Fibroblast of skin of right quadriceps (primary cell): ENCODE measurements at places on chromosomes 6 and 20.

- DNase-seq = no peak
Observed at GRCh38 chr20:1499528-1500420, 8.6 kb upstream of the SIRPB2 start.

DNA sequence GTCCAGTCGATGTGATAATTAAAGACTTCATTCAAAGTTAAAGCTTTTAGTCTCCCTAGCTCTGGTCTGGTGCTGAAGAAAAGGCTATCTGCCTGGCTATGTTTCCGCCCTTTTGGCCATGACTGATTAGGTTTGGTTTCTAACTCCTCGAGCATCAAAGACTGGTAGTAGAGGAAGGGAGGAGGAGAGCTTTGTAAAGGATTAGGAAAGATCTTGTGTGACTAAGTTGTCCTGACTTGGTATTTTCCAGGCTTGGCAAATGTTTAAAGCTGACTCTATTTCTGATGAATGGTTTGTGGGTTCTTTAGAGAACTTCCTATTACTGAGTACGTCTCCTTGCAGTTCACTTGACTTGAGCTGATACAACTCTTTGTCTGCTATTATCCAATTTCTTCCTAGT, 312.9 kb downstream of the GJA1 start:
- peak; percentile 55 for DNase-seq

- DNase-seq = peak; percentile 79
Observed at GRCh38 chr6:157981395-157982101, at the start of gene SYNJ2. Gene SYNJ2 (plus strand): TSS chr6:157981863. CDS start chr6:157981962, 99 bp downstream.

DNA sequence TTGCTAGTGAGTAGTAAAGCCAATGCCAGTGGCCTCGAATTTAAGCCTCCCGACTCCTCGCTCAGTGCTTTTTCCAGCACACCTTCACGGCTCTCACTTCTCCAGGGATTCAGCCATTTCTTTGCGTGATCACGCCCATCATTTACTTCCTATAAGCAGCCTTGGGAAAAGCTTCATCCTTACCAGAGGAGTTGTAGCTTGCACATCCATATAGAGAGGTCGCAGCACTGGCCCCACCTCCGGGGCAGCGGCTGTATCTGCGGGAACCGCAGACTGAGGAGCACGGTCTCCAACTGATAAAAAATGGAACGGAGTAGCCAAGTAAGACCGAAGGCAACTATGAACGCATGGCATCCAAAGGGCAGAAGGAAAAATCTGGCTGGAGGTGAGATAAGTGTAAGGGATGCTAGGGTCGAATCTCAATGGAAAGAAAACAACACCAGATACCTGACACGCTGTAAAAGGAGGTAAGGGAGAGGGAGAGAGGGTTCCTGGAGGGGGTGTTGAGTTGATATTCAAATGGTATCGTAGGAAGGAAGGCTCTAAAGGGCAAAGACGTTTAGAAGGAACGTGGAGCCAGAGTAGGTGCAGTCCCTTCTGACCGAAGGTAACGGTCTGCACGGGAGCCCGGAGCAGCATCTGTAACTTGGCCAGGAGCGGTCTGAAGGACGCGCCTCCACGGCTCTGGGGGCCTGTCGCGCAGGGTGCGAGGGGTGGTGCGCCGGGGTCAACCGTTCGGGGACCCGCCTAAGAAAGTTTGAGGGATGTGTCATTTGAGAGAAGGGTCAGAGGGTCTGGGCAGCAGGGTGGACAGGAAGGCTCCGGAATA, 640 bp downstream of the NFS1 start:
- no peak for DNase-seq

GRCh38 chr6:78559056-78559455, 308.3 kb upstream of the IRAK1BP1 start:
- no peak for DNase-seq

DNA sequence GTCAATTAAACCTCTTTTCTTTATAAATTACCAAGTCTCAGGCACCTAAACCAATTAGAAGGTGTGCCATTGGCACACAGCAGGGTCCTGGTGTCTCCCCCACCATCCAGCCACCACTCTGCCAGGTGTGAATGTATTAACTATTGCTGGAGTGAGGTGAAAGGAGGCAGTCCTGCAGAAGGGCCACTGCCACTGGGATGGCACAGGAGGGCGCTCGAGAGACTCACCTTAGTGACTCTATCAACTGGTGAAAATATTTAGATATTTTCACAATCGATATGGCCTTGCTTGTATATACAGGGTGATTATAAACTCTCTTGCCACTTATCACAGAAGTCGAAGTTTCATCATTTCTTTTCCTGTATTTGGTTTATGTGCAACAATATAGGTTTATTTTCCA, 145.6 kb upstream of the ESR1 start:
- no peak for DNase-seq

DNA sequence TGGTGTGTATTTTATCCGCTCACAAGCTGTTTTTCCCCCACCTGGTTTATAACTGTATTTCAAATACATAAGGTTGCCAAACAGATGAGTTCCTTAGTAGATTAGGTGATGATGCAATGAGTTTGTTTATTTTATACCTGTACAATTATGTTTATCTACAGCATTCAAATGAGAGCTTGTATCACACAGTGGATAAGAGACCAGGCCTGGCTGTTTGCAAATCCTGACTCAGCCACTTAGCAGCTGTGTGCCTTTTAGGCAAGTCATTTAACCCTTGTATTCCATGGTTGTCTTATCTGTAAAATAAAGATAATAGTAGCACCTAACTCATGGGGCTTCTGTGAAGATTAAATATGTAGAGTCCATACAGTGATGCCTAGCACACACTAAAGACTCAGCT, 143.7 kb downstream of the MOXD1 start:
- DNase-seq = no peak

- DNase-seq = no peak
Observed at GRCh38 chr6:166411721-166412151, 29.0 kb upstream of the MPC1 start.

- peak; percentile 21 for DNase-seq
Observed at GRCh38 chr6:132669690-132670291, 10.8 kb upstream of the TAAR1 start.

DNA sequence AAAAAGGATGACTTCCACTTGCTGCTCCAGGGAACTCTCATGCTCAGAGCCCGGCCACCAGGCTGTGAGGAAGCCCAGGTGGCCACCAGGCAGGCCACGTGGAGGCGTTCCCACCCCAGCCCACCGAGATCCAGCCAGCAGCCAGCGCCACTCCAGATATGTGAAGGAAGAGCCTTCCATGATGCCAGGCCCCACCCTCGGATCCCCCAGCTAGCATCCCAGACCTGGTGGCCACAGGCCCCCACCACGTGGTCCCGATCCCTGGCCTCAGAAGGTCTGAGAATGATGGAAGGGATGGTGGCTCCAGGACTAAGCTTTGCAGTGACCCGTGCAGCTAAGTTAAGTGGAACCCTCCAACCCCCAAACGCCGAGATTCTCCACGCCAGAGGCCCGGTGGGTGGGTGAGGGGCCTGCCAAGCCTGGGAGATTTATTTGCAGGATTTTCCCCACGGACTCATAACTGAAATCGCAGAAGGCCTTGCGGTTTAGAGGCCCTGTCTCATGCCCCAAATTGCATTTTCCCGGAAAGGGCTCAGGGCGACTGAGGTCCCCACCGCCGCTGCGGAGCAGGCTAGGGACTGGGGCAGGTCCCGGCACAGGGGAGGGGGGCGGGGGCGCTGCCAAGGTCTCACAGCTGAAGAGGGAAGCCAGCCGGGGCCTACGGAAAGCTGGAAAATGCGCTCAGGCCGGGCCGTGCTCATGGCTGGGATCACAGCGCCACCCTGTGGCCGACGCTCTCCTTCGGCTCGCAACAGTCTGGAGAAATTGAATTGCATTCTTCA, 31.1 kb upstream of the CST7 start:
- DNase-seq = peak; percentile 80

GRCh38 chr20:31474758-31475427, at the start of the genes DEFB124 and REM1:
Gene DEFB124 (minus strand): TSS chr20:31475127. CDS start chr20:31473013, 2,114 bp downstream.
Gene REM1 (plus strand): TSS chr20:31475288. CDS start chr20:31476446, 1,158 bp downstream.
- DNase-seq = no peak

GRCh38 chr20:19757487-19758132, 448 bp upstream of the RIN2 start:
- peak; percentile 90 for DNase-seq

DNA sequence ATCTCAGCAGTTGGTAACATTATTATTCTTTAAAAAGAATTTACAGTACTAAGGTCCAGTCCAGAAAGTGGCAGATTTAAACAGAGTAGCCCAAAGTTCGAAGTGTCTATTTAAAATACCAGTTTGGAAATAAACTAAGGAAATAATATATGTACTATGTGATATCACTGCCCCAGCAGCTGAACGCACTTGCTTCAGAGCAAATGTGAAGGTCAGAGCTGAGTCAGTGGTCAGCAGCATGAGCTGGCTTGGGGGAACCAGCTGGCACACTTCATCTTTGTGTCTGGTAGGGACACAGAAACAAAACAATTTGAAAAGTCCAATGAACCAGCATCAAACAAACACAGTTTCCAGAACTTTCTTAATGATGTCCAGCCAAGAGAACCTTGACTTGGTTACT, 15.4 kb downstream of the TMEM14B start:
- DNase-seq = no peak

DNA sequence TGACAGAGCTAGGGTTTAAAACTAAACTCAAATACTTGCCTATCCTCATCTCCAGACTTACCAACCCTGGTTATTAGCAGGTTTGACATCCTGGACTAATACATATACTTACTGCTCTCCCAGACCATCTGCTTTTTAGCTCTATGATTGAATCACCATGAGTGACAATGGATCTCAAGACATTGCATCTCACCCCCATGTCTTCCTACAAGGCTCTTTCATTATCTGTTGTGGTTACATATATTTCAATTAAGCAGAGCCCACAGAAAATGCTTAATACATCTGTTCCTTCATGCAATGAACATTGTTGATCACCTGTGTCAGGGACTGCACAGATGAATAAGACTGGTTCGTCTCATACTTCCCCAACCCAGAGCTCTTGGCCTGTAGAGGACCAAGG, 19.4 kb downstream of the SAMD3 start:
- DNase-seq = no peak

GRCh38 chr6:162871966-162872365, 144.2 kb downstream of the PACRG start:
- DNase-seq = no peak

GRCh38 chr20:53734006-53734688, 140.5 kb upstream of the ZNF217 start:
- DNase-seq = no peak

DNA sequence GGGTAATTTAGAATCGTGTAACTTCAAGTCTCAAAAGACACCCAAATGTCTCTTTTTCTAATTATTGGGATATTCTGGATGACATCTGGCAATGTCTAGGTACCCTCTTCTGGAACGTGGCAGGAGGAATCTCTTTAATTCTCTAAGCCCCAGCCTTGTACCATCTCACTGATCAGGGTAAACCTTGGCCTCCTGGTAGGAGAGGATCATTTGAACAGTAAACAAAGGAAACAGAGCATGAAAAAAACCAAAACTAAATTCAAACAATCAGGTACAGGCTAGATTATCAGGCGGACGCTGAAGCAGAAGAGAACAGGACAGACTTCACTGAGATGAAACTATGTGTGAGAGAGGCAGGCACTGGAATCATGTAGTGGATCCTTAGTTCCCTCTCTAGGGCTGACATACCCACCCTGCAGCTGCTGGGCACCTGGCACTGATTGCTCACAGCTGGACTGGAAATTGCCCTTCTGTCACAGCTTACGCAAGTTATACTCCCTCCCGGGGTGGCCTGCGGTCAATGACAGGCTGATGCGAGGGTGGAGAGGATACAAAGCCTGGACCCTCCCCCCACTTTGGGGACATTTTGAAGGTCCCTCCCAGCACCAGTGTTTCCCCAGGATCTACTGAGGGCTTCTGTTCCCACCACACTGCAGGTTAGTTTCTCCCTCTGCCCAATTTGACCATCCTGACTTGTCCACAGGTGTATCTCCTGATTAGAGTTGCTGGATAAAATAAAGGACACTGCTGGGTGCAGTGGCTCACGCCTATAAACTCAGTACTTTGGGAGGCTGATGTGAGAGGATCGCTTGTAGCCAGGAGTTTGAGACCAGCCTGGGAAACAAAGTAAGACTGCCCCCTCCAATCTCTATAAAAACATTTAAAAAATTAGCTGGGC, 20.6 kb upstream of the ZBTB24 start:
- no peak for DNase-seq

DNA sequence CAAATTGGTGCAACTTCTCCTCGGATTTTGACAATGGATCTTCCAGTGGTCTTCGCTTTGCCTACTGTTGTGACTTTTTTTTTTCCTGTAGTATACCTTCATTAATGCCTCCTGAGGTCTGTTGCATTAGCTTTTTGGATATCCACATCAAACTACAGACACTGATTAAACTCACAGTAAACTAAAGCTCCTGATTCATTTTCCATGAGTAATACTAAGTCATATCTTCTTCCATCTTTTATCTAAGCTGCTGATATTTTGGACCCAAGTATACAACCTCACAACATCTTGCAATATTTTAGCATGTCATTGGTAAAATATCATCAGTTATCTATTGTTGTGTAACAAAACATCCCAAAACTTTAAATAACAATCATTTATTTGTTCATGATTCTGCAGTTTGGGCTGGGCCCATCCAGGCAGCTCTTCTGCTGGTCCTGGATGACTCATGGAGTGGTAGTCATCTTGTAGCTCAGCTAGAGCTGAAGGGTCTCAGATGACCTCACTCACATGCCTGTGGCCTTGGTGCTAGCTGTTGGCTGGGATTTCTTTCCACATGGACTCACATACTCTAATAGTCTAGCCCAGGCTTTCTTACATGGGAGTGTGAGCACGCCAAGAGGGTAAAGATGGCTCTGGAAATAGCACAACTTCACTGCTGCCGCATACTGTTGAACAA, 78.3 kb upstream of the SRSF6 start:
- DNase-seq = peak; percentile 95

DNA sequence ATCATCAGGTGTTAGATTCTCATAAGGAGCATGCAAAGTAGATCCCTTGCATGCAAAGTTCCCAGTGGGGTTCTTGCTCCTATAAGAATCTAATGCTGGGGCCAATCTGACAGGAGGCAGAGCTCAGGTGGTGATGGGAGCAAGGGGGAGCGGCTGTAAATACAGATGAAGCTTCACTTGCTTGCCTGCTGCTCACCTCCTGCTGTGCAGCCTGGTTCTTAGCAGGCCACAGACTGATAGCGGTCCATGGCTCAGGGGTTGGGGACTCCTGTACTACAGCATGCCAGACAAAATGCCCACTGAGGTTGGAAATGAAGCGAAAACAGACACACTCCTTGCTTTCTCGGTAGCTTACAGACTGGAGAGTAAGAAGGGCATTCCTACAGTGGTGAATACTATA, 386.8 kb downstream of the PLCB1 start:
- DNase-seq = no peak

GRCh38 chr6:107154131-107154800, 39.0 kb upstream of the BEND3 start:
- DNase-seq = no peak
